AG20443 (cell line): ENCODE measurements at places on chromosomes 2 and 18.
A peak's percentile ranks its signal among the peaks of the same experiment; 100 is the strongest.

DNA sequence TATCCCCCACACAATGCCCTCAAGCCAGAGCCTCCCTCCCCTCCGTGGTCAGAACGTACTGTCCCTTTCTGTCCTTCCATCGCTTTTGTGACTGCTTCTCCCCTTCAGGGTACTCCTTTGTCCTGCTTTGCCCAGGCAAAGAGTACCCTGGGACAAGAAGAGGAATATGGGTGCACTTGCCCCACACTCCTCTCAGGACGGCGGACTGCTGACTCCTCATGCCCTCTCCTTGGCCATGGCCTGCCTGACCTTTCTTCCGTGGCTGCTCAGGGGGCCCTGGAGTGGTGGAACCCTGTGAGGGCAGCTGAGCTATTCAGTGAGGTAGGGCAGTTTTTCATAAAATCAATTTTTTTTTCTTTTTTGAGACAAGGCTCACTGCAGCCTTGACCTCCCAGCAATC is 18.7 kb downstream of the C2orf74 start:
- DNase-seq = no peak

DNA sequence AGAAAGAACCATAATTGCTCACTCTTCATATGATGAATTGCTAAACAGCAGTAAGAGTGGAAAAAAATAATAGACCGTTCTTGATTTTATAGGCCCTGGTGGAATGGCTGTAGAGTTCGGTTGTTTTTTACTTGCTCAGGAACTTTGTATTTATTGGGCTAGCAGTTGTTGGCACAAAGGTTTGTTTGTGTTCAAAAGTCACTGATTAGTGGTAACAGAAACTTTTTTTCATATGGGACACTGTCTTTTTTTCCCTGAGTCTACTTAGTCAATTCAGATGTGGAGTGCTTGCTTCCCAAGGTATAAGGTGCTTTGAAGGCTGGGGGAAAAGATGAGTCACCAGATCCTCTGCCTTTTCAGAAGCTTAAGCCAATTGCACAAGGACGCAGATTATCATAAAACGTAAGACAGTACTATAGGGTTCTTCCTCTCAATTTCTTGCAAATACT is 25.8 kb downstream of the PHLPP1 start:
- no peak for DNase-seq

DNA sequence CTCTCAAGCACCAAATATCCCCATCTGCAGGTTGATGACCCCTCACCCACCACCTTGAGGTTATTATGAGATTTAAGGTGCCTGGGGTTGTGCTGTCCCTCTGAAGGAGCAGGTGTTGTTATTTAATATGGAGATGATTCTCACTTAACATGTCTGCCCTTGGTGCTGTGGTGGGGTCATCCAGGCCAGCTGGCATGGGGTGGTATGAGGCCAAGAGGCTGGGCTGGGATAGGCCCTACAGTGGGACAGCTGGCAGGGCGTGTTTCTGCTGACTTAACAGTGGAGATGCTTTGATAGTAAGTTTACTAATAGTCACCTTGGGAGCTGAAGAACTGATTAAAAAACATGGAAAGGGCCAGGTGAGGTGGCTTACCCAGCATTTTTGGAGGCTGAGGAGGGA is 22.4 kb downstream of the SERPINB12 start:
- DNase-seq = no peak

DNA sequence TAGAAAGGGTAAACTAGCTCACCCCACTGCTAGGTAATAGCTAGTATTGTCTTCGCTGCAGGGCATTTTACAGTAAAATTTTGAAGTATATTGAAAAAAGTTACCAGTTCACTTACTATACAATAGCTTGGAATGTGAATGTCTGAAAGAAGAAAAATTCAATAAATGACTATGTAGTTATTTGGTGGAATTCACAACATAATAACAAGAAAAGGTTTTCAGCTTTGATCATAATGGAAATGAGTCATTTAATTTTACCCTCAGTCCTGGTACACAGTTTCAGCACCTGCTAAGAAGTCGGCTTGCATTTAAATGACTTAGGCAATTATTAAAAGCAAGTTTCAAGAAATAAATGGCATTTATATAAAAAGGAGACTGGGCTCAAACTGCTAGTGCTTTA is 90.4 kb downstream of the NUP35 start:
- DNase-seq = no peak

GRCh38 chr2:241062389-241063092 is 39.5 kb downstream of the MTERF4 start:
- DNase-seq = peak; percentile 9

GRCh38 chr2:232447638-232448303 is 8.2 kb upstream of the ALPI start:
- DNase-seq = peak; percentile 8

DNA sequence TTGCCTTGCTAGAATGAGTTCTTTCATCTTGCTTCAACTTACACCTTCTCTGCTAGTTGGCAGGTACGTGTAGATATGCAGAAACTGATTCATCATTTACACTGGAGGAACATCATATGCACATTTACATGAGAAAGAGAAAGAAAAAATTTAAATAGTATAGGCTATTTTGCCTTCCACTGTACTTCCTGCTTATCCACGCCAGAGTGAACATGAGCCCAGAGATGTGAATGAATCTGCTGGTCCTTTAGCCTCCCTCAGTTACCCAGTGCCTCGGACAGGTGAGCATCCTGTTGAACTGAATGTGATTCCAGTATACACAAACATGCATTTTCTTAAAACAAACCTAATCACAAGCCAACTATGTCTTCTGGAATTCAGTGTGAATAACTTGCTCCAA is 83.6 kb downstream of the SESTD1 start:
- DNase-seq = no peak

DNA sequence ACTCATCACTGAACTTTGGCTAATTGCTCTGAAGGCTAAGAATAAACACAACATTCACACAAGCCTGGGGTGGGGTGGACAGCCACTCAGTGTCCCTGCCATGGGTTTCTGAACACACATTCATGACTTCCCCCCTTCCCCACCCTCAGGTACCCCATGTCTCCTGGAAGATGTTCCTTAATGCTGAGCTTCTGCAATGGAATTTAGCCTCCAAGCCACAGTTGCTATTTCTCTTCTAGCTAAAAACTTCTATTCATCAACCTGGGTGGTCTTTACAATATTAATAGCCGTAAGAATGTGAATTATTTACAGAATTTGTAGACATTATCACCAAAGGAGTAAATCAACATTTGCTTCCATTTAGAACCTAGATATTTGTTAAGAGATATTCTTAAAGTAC is 175.1 kb downstream of the ACKR3 start:
- DNase-seq = no peak

DNA sequence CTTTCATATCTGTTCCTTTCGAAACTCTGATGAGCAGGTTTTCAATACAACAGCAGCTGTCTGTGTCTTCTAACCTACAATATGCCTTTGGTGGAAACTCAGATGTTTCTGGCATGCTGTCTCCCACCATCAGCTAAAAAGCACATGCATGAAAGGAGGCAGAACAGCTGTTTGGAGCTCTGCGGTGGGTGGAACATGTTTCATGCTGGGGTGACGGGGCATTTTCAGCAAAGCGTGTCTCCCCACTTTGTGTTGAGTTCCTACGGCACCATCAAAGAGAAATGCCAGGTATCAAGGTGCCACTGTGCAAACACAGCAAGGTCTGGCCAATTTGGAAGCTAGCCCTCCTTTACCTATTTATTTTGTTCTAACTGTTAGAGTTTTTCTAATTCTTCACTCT is 290.1 kb downstream of the CLIP4 start:
- DNase-seq = no peak

DNA sequence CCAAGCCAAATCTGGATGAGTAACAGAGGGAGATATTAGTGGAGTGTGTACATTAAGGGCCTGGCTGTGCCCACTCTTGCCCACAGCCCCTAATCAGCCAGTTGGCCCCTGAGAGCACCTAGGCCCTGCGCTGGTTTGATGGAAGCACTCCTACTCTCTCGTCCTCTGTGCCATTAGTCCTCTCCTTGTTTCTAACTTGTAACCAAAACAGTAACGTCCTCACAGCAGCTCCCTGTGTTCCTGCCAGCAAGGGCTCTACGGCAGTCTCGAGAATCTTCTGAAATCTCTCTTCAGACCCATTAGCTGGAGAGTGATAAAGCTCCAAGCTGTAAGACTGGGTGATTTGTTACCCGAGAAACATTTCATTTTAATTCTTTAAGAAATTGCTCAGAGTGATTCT is 76.1 kb downstream of the LRRC30 start:
- DNase-seq = no peak
